PC-3 (cell line): ENCODE measurements at places on chromosomes 3 and 15. TPM values are rescaled to one million over a fixed set of nuclear protein-coding genes. Genes with fewer than 3 reads are reported as not detected.
A peak's percentile ranks its signal among the peaks of the same experiment; 100 is the strongest.

DNA sequence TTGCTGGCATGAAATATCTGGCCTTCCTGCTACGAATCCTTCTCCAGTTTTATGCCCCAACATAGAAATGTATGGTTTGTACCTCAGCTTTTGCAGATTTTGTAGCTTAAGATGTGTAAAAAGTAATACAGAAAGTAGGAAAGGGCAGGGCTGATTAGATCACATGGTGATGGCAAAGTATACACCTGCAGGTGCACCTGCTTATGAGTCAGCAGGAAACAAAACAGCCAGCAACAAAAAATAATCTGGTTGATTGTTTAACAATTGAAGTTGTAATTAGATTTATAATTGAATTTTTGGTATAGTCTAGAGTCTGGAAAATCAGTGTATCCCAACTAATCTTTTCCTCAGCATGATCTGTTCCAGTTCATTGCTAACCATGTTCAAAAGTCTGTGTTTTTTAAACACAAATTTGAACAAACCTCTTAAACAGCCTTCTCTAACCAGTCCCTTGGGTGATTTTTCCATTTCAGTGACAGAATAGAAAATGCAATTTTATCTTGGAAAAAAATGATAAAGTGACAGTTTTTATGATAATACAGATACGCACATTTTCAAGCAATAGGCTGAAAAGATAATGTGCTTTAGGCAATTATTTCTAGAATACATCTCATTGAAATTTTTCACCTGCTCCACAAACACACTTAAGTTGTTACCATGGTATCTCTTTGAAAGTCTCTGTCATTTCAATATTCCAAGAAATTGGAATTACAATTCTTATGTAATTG is 477.4 kb downstream of the NAALADL2 start:
- no peaks in the 10 kb centered on the region for H3K27me3 ChIP-seq
- no peak overlapping the region for H3K27ac ChIP-seq
- peak; percentile 22 for DNase-seq
- H3K36me3 ChIP-seq = no peaks in the 10 kb centered on the region
- H3K4me3 ChIP-seq = no peak overlapping the region
- H3K4me1 ChIP-seq = peaks cover 24% of the 10 kb centered on the region

- no peak for DNase-seq
- H3K27ac ChIP-seq = no peak overlapping the region
Observed at GRCh38 chr3:57383406-57383805, 90.9 kb upstream of the ASB14 start.

DNA sequence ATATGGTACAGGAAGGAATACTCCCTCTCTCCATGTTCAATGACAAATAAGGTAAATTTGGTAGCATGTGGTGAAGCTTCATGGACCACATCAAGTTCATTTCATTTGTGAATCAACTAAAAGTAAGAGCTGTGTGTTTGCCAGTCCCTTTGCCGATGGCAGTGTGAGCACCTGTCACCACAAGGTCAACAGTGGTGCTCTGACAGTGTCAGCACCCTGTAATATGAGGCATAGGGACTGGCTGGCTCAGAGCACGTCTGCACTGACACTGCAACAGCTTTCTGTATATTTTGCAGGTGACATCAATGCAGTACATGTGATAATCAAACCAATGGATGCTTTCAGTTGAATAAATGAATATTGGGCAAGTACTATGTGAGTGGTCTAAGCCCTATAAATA is 852.4 kb downstream of the TUSC7 start:
- H3K36me3 ChIP-seq = no peaks in the 10 kb centered on the region
- H3K27ac ChIP-seq = no peak overlapping the region
- no peak for DNase-seq
- H3K27me3 ChIP-seq = no peaks in the 10 kb centered on the region
- H3K4me3 ChIP-seq = no peak overlapping the region

- peaks cover 22% of the 10 kb centered on the region for H3K4me1 ChIP-seq
- no peak overlapping the region for H3K4me3 ChIP-seq
- DNase-seq = no peak
- H3K27me3 ChIP-seq = no peaks in the 10 kb centered on the region
- no peaks in the 10 kb centered on the region for H3K36me3 ChIP-seq
Observed at GRCh38 chr3:181855825-181856224, 144.1 kb downstream of the SOX2 start.

PLIN1 gene
- 1.0 and 1.3 TPM in 2 replicates for total RNA-seq

ALS2CL gene
- 30.1 and 36.3 TPM in 2 replicates for total RNA-seq
